ENCODE measurements at places on chromosomes 7 and 10.

GRCh38 chr10:123398756-123399155 lies 244.6 kb downstream of the BUB3 start:
- DNase-seq = no peak

GRCh38 chr10:58836176-58836700 lies 323.6 kb downstream of the BICC1 start:
- DNase-seq = no peak

- DNase-seq = peak; percentile 31
Observed at GRCh38 chr10:28631896-28632583, 45.3 kb upstream of the BAMBI start.

DNA sequence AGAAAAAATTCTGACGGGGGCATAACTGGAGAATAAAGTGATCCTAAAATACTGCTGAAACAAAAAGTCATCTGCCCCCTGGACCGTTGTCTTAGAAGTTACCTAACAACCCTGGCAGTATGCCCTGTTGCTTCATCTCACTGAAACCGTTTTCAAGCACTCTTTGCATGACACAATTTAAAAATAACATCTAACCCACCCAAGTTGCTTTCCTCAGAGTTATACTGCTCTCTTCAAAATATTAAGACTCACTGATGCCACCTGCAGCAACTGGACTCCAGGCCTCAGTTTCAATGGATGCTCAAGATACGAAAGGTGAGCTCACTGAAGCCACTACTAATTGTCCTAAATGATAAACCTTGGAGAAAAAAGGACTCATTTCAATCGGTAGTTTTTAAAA lies 57.4 kb downstream of the CDK6 start:
- peak; percentile 85 for DNase-seq

DNA sequence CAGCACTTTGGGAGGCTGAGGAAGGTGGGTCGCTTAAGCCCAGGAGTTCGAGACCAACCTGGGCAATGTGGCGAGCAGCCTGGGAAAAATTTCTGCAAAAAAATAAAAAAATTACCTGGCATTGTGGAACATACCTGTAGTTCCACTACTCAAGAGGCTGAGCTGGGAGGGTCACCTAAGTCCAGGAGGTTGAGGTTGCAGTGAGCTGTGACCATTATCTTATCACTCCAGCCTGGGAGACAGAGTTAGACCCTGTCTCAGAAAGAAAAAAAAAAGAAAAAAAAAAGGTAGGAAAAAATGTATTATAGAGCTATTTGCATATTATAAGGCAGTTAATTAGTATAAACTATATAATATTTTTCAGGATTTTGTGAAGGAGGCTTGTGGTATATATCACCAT lies 11.0 kb upstream of the TSPAN13 start:
- DNase-seq = no peak

- DNase-seq = peak; percentile 39
Observed at GRCh38 chr10:51653025-51653424, 46.4 kb downstream of the CSTF2T start.

DNA sequence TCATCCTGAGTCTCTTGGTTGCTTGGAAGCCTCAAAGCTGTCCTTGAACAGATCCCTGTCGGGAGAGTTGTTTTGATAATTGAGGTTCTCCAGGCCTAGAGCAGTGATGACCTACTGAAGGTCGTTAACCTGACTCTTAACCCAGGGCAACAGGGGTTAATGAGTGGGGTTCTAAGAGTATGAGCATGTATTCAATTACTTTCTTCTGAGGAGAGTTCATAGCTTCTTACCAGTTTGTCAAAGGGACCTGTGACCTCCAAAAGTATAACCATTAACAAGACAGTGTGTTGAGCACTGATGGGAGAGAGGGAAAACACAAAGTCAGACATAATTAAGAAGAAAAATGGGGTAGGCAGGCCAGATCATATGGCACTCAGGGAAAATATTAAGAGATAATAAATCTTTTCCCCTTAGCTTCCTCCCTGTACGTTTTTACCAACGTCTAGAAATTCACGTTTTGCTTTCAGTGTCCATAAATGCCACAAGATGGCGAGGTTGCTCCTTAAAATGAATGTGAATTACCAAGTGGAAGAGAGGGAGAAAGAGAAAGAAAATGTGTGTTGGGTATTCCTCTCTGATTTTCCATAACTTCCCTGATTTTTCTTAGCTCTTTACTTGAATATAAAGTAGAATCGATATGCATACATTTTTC lies 97.6 kb downstream of the SUGCT start:
- DNase-seq = peak; percentile 80

DNA sequence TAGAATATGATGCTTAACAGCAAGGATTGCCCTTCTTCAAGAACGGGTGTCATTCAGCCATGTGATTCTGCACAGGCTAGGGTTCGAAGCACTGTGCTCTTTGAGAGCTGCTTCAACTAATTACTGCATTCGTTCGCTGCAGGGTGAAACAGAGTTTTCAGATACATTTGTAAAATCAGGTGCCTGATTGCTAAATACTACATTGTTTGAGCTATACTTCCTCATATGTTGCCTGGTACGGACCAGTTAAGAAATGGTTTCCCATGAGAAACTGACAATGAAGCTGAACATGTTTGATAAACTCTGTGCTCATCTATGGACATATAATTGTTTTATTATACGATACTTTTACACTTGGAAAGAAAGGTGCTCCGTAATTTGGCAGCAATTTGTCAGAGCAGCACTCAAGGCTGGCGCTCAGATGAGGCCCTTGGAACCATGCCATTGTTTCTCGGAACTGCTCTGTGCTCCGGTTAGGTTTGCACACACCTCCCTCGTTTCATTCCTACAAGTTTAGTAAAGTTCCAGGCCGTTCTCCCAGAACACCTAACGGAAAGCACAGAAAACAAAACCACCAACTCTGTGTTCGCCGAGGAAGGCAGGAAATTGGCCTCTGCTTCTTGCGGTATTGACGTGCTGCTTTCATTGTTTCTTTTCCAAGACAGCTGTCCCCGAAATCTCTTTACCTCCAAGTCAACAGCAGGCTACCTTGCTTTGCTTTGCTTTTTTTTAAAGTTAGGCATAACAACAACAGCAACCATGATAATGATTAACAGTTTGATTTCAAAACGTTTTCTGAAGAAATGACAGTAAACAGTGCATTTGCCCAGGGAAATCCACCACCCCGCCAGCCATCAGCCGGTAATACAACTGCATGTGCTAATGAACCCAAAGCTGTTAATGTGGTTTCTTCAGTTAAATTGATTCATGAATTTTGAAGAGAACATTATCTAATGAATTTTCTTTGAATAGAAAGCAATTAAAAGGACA lies 206.9 kb downstream of the EBF3 start:
- no peak for DNase-seq

GRCh38 chr10:80454513-80455460 lies 677 bp downstream of the TSPAN14 start:
- DNase-seq = no peak

DNA sequence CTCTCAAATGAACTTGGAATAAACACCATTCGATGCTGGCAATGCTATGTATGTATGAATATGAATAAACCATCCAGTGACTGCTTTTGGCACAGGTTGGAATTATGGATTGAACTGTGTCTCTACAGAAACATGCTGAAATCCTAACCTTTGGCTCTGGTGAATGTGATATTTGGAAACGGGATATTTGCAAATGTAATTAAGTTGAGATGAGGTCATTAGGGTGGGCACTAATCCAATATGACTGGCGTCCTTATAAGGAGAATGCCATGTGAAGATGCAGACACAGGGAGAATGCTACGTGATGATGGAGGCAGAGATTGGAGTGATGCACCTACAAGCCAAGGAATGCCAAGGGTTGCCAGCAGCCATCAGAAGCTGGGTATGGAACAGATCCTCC lies 3.4 kb upstream of the ACTR3B start:
- DNase-seq = peak; percentile 17

- peak; percentile 14 for DNase-seq
Observed at GRCh38 chr10:113609704-113610108, 54.1 kb downstream of the NRAP start.

DNA sequence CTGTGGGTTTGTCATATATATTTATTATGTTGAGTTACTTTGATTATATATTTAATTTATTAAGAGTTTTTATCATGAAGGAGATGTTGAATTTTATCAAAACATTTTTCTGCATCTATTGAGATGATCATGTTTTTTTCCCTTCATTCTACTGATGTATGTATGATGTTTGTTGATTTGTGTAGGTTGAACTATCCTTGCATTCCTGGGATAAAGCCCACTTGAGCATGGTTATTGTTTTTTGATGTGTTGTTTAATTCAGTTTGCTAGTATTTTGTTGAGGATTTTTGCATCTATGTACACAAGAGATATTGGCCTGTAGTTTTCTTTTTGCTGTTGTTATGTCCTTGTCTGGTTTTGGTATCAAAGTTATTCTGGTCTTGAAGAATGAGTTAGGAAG lies 31.1 kb downstream of the SCART1 start:
- no peak for DNase-seq

DNA sequence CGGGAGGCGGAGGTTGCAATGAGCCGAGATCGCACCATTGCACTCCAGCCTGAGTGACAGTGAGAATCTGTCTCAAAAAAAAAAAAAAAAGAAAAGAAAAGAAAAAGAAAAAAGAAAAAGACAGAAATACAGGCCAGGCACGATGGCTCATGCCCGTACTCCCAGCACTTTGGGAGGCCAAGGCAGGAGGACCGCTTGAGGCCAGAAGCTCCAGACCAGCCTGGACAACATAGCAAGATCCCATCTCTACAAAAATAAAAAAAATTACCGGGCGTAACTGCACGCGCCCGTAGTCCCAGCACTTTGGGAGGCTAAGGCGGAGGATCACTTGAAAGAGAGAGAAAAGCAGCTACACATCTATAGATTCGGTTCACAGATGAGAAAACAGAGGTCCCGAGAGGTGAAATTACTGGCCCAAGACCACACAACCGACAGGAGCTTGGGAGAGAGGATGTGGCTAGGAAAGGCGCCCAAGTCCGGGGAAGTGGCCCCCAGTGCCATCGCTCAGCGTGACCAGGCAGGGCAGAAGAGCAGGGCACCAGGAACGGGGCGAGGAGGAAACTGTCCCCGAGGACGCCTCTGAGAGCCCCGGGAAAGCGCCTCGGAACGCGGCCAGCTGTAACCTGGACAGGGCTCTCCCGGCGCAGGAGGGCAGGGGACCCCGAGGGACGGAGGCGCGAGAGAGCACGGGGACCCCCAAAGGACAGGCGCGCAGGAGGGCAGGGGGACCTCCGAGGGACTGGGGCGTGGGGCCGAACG lies 612 bp downstream of the SNX8 start:
- no peak for DNase-seq

DNA sequence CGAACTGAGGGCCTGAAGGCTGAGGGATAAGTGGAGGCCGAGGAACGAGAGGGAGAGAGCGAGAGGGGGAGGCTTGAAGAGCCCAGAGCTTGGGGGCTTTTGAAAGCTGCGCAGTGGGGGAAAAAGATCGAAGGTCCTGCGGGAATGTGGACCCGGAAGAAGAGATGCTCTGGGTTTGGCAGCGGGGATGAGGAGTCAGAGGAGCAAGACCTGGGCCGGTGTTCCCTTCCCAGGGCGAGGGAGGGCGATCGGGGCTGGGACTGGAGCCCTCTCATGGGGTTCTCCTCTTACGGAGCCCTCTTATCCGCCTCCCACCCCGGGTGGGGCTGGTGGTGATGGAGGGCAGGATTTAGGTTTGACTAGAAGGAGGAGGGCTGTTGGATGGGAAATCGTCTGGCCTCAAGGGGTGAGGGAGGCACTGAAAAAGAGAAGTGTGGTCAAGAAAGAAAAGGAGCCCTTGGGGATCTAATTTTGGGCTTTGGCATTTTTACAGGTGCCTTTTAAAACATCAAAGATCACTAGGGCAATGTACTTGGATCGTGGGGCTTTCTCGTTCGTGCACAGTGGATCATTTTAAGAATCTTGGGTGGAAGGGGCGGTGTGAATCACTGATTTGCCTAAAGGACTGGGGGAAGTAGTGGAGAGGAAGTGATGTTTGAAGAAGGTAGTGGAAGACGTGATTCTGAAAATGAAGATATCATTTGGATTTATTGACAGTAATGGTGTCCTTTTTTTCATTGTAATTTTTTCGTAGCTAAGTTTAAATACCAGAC lies 637 bp downstream of the SAMD8 start:
- DNase-seq = peak; percentile 50

GRCh38 chr10:124375353-124375614 lies 43.4 kb downstream of the OAT start:
- DNase-seq = no peak

DNA sequence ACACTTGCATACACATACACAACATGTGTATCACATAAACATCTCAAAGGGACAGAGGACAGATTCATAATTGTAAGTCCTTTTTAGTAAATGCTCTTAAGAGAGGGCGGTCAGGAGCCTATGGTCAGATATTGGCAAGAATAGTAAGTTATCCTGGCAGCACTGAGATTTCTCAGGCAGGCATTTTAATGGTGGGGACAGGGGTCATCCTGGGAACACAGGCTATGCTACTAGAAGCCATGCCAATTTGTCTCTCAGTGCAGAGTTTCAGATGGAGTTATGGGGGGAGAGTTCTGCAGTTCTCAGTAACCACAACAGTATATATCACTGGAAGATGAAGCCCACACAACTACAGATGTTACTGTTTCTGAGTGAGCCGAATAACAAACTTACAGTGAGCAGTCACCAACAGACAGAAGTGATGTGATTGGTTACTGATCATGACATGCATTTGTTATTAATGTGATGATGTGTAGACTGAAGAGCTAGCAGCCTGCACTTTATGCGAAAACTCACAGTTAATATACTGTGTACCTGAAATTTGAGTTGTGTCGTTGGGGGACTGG lies 16.4 kb downstream of the ZNF487 start:
- DNase-seq = no peak

- DNase-seq = no peak
Observed at GRCh38 chr10:79468015-79468560, 22.7 kb upstream of the ZCCHC24 start.

GRCh38 chr7:135759532-135759931 lies 10.9 kb upstream of the FAM180A start:
- DNase-seq = no peak

DNA sequence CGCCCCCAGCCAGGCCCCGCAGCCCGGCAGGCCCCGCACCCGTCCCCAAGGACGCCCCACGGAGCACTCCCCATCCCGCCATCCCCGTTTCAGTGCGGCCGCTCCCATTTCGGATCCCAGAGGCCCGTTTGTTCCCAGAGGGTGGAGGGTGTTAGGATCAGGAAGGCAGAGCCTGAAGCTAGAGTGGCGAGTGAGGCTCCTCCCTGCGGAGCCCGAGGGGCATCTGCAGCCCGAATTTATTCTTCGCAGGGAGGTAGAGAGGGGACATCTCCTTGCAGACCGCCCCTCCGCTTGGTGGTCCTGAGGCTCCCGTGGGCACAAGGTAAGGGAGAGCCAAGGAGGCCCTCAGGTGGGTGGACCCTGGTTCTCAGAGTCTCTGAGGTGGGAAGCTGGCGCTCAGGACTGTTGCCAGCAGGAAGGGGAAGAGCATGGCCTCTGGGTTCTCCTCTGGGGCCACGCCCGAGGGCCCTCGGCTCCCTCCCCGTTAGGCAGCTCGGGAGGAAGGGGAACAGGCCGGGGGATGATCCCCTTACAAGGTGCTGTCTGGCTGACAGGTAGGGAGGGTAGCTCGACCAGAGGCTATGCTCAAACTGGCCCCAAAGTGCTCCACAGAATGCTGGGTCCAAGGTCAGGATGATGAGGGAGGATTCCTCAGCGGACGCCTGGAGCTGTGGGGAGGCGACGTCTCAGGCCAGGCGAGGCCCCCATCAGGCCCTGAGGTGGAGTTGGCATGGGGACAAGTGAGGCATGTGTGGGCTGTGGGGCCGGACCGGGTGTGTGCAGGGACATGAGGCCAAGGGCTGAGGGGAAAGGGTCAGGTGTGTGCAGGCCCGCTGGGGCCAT lies 17.4 kb downstream of the POLL start:
- DNase-seq = no peak

All from IMR-90 (cell line).